ENCODE measurements at places on chromosomes 3 and 15.

GRCh38 chr3:172560026-172560425, 36.8 kb upstream of the TNFSF10 start:
- DNase-seq: no peak

GRCh38 chr3:89353465-89353864, 246.0 kb downstream of the EPHA3 start:
- no peak for DNase-seq

DNA sequence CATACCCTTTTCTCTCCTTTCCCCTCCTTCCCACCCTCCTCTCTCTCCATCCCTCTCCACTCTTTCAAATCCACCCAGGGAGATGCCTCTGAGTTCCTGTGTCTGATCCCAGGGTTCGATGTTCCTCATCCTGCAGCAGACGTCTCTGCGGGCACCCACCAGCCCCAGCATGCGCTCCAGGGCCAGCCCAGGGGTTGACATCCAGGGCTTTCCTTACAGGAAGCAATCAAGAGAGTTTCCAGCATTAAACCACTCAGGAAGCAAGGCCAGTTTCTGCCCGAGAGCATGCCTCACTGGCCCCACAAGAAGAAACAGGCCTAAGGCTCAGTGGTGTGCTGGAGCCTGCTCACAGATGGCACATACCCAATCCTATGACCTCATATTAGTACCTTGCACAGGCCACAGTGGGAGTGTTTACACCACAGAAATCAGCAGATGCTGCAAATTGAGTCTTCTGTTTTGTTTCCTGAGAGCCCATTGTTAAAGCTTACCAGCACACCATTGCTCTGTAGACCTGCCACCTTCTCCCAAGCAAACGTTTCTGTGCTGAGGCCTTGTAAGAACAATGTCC, 13.2 kb downstream of the SLC6A1 start:
- no peak for DNase-seq

DNA sequence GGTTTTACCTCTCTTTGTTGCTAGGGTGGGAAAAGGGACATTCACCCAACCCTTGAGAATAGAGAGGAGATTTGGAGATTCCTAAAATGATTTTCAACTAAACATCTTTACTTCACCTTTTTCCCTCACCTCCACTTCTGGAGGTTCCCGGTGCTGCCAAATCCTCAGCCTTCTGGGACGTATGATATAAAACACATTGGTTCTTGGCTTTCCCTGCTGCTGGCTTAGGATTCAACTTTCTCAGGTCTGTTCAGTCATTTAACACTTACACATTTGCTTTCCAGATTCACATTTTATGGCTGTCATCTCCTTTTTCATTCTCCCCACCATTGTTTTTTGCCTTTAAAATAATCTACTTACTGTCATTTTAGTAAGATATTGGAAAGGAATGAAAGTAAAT, 106.6 kb downstream of the PIK3R4 start:
- DNase-seq: no peak

GRCh38 chr3:24781454-24781853, 286.8 kb upstream of the THRB start:
- no peak for DNase-seq

- no peak for DNase-seq
Observed at GRCh38 chr3:114022145-114022802, 34.1 kb downstream of the CCDC191 start.

DNA sequence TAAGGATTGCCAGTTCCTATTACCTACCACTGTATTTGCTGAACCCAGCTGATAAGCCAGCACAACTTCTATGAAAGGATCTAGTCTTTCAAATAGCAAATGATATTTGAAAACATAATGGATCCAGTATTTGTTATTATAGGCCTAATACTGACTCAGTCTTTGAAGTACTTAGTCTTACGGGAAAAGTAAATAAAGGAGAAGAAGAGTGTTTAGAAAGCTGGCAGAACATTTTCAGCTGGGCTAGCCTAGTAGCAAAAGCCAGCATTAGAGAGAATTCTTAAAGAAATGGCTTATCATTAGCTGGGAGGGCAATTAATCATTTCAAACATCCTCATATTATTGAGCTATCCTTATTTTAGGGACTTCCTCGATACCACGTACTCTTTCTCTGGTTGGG, 101.4 kb upstream of the GOLIM4 start:
- no peak for DNase-seq

DNA sequence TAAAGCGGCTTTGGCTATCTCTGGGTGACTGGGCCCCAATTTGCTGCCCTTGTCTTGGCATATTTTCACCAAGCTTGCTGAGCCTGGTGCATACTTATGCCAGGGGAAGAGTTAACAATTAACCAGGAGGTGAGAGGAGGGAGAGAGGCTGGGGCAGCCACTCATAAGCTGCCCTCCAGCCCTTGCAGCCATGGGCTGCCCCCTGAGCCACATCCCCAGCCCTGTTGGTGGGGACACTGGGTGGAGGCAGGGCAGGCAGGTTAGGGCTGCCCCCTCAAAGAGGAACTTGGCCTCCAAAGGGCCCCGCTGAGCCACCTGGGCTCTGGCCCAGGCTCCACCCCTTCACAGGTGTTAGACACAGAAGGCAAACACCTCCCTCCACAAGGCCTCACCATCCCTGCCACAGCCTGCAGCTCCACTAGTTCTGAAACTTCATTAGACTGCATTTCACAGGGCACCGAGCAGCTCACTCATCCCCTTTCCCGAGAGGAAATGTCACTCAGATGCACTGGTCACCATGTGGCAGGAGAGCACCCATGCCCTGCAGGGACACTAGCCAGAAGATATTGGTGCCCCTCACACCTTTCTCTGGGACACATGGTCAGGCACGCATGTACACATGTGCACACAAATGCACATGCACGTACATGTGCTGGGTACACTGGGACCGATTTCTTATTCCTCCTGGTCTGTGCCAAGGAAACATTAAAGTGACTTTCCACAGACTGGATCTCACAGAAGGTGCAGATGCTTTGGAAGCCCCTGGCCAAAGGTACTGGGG, 20.2 kb downstream of the AMOTL2 start:
- no peak for DNase-seq
